ENCODE measurements at places on chromosomes 5 and 9.

DNA sequence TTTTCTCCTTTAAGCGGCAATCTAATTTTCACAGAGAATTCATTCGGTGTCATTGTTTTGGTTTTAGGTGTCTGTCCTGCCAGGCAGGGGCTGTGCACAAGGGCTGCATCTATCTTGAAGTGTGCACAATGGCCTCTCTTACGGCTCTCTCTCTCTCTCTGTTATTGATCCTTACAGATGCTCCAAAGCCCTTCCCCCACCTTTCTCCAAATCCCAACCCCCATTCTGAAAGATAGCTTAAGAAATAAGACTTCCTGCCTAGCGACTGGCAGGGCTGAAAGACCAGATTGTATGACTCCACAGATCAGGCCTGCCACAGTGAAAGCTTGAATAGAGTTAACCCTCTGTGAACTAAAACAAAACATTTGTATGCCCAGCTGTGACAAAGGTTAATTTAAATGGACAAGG is 86.5 kb upstream of the NR5A1 start:
- DNase-seq = no peak

GRCh38 chr9:126663661-126664072 is 49.9 kb downstream of the LMX1B start:
- no peak for DNase-seq

DNA sequence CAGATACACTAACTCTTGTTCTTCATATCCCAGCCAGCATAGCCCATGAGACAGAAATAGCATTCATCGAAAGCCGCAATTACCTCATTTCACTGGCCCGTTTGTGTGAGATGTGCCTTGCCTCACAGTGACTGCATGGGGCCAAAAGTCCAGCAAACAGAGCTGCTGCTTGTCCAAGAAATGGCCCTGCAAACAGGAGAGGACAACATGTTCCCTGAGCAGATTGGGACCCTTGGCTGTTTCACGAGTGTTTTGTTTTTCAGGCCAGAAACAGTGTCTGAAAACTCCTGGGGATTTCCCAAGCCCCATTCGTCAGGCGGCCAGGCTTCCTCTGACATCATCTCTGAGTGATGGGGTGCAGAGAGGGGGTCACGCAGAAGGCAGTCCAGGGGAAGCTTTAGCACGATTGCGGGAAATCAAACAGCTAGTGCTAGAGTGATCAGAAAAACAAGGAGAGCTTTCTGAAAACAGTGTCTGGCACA is 503.6 kb upstream of the PAPPA start:
- DNase-seq = no peak

DNA sequence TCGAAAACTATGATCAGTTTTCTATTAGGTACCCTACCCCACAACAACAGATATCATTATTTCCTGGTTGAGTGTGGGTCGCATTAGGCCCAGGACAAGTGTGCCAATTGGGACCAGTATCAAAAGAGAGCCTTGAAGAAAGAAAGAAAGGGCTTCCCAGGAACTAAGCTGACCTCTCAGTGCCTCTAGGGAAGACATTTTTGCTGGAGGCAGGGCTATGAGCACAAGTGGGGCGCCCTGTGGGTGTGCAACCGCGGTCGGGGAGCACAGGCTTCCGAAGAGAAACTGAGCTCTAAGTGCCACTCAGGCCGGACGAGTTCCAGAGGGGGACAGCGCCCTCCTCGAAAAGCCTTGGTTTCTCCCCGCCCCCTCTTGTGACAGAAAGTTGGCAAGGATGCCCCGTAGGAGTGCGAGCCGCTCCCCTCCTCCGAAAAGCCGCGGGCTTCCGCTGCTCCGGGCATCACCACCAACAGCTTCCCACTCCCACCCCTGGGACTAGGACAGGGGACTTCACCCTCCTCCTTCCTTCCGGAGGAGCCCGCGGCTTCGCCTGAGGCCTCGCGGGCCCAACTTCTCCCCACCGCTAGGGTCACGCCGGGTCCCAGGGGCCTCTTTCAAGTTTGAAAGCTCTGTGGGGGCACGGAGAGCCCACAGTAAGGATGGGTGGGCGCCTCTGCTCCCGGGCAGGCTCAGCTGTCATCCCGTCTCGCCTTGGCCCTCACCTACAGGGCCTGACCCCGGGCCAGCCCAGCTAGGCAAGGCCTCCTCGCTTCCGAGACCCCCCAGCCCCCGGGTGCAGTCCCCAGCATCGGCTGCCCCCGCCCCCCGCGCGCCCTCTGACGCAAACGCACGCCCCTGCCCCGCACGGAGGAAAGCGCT is 2.0 kb downstream of the NR2F1-AS1 start:
- DNase-seq = no peak

- no peak for DNase-seq
Observed at GRCh38 chr9:97682242-97682641, 14.9 kb downstream of the XPA start.

GRCh38 chr5:172907657-172908056 is 51.6 kb upstream of the RPL26L1 start:
- DNase-seq = no peak

GRCh38 chr5:40017918-40018317 is 593.1 kb upstream of the DAB2 start:
- DNase-seq = no peak

- no peak for DNase-seq
Observed at GRCh38 chr5:40276426-40277102, 403.2 kb upstream of the PTGER4 start.

DNA sequence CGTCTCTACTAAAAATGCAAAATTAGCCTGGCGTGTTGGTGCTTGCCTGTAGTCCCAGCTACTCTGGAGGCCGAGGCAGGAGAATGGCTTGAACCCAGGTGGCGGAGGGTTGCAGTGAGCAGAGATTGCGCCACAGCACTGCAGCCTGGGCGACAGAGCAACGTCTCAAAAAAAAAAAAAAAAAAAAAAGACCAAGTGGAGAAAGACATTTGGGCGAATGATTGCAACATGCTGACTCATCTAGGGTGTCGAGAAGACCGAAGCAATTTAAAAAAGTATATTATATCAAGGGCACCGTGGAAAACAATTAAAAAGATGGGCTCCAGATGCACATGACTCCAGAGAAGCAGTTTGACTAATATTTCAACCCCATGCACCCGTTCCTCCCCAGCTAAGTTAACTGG is 9.2 kb downstream of the KLF4 start:
- no peak for DNase-seq

- no peak for DNase-seq
Observed at GRCh38 chr9:129946246-129946995, 96.6 kb downstream of the FNBP1 start.

- no peak for DNase-seq
Observed at GRCh38 chr9:100619194-100619593, 41.3 kb downstream of the CAVIN4 start.

- no peak for DNase-seq
Observed at GRCh38 chr5:122073864-122074263, 4.2 kb downstream of the LOX start.

GRCh38 chr9:126981218-126981617 is 66.6 kb downstream of the RALGPS1 start:
- DNase-seq = no peak

DNA sequence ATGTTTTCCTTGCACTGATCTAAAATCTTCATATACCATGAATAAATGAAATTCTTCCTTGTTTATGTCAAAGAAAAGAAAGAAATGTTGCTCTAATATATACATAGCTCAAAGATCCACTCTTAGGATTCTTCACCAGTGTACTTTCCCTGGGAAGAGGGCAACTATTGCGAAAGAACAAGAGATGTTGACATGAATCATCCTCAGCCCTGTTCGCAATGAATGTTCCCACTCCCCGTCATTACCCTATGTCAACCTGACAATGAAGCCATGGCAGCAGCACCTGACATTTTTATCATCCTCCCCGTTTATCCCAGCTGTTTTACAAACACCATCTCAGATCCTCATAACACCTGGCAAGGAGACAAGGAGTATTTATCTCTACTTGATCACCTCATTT is 409.1 kb upstream of the GRIA1 start:
- no peak for DNase-seq

- no peak for DNase-seq
Observed at GRCh38 chr9:19446361-19446861, 37.6 kb downstream of the ACER2 start.

- DNase-seq = no peak
Observed at GRCh38 chr5:106720367-106720766, 950.4 kb downstream of the EFNA5 start.

DNA sequence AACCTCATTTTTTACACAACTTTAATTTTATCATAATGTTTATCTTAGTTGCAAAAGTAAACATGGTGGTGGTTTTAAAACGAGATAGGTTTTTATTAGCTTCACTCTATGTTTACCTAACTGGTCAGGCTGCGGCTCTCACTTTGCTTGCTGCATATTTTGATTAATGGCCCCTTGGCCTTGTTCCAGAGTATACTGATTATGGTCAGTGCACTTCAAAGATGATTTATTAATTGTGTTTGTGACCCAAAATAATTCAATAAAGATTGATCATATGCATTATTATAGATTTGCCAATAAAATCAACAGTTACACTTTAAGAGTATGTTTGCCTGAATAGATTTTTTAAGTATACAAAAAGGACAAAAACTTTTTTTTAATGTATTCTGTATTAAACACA is 188.0 kb downstream of the XRCC4 start:
- no peak for DNase-seq

DNA sequence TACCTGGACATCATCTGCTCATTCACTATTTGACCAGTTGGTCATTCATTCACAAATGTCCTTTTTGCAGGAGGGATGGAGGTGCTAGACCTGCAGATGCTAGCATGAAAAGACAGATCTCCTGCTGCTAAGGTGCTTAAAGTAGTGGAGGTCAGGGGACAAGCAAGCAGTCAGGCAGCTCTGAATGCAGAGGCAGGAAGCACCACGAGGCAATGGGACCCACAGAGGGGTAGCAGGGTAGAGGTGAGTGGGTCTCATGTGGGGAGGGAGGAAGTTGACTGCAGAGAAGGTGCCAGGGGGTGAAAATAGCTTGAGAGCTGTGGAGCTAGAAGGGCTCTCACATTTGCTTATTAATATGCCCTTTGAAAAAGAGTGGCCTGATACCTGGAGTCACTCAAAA is 25.2 kb downstream of the FXN start:
- DNase-seq = no peak

DNA sequence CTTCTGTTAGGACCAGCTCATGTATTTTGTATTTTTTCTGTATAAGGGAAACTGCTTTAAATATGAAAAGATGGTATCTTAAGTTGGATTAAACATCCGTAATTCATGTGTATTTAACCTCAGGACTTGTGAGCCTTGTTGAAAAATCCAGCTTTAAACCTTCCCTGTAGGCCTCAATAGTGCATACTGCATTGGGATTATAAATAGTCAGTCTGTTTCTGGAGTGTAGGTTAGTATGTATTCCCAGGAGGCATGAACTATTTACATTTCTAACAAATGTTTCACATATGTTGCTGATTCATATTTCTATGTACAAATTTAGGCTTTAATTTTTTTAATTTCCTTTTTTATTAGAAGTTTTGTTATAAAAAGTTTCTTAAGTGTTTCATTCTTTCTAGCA is 137.9 kb upstream of the GRHPR start:
- DNase-seq = no peak

- DNase-seq = no peak
Observed at GRCh38 chr9:17986595-17986994, 407.7 kb downstream of the SH3GL2 start.

DNA sequence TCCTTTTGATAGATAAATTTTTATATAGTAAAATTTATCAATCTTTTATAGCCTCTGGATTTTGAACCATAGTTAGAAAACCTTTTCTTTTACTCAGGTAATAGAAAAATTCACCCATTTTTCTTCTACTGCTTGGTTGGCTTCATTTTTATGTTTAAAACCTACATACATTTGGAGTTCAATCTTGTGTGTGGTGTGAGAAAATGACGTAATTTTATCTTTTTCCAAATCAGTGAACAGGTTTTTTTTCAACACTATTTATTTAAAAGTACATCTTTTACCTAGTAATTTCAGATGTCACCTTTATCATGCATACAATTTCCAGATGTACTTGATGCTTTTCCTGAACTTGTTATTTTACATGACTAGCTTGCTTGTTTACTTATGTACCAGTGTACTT is 200.2 kb downstream of the TRIM36 start:
- no peak for DNase-seq

DNA sequence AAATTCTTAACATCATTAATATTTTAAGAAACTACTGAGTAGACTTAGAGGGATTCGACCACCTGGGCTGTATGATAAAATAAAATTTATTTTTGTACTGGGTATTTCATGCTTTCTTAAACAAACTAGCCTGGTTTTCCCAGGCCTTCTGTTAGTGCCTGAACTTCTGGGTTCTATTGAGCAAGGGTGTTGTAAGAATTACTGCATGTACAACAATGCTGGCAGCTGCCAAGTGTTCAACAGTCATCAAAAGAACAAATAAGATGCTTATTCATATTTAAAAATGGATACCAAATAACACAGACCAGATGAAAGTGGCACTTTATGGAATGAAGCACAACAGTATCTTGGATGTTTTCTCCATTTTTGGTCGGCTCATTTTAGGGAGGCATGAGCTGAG is 123.2 kb upstream of the FBXL7 start:
- DNase-seq = no peak

- no peak for DNase-seq
Observed at GRCh38 chr9:135100241-135100681, 12.8 kb downstream of the OLFM1 start.

DNA sequence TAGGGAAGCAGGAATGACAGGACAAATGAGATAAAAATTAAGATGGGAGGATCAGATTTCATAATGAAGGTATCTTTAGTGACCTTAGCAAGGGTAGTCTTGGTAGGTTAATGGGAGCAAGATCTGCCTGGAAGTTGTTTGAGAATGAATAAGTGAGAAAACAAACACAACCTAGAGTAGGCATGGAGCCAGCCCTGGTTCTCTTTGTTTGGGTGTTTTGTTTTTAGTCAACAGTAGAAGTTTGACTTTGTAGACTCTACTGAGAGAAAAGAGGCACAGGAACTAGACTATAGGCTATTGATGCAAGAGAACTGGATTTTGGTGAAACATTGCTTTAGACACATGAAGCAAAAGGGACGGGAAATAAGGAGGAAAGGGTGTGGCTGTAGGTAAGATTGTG is 40.3 kb downstream of the KCNN2 start:
- no peak for DNase-seq

DNA sequence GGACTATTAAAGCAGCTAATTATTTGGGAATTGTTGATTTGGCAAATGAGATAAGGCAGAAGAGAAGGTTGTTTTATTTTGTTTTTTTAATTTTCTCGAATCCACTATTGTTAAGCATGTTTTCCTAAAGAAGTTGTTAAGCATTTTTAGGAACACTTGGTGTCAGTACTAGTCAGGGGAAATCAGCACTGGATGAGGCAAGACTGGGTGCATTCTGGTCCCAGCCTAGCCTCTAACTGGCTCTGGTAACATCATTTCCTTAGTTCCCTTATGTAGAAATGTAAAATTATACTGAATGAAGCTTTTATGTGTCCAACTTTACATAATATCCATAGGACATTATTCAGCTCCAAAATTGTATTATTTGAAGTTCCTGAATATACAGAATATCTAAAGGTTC is 196.1 kb downstream of the PCSK5 start:
- DNase-seq = no peak
